Psoas muscle (tissue), 8 donors: ENCODE measurements at places on chromosomes 7 and 10. TPM values are rescaled to one million over a fixed set of nuclear protein-coding genes. Genes with fewer than 3 reads are reported as not detected.

The ADRA2A gene
- total RNA-seq: 0.48 TPM

The CFAP70 gene
- 0.47 TPM for total RNA-seq

The CAMK1D gene
- 1.8 TPM for total RNA-seq

The FAM131B gene
- 1.0 TPM for total RNA-seq

GRCh38 chr10:114044247-114045135, 825 bp downstream of the ADRB1 start:
- DNase-seq: no peak

DNA sequence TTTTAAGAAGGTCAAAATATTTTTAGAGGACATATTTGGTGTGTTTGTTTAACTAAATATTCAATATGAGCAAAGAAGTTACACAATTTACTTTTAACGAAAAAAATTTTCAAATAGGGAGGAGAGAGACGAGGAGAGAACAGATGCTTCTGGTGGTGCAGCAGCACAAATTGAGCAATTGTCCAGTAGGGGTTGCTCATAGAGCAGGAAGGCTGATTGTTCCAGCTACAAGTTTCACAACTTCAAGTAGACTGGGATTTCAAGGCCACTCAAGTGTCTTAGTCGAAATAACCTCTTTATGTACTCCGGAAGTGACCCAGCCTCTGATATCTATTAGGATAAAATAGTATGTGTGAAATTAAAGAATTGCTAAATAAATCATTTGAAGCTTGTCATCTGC, 197.9 kb downstream of the HDAC9 start:
- no peak for DNase-seq

The GNG11 gene
- total RNA-seq: 9.9 TPM

The FAM180A gene
- total RNA-seq: not detected

- no peak for DNase-seq
These were observed 185.6 kb downstream of the PLXNA4 start for GRCh38 chr7:132390705-132391104.

- DNase-seq: no peak
These were observed 13.8 kb downstream of the PTTG1IP2 start for GRCh38 chr7:90483251-90483650.

The OPN4 gene
- total RNA-seq: 0.49 TPM

- no peak for DNase-seq
These were observed 197.6 kb upstream of the INHBA start for GRCh38 chr7:41900532-41900931.

- DNase-seq: no peak
These were observed 14.3 kb downstream of the ADAM22 start for GRCh38 chr7:87948371-87948770.

- no peak for DNase-seq
These were observed 151.2 kb upstream of the TNRC18 start for GRCh38 chr7:5574770-5575269.

GRCh38 chr7:7044806-7045205, 137.5 kb upstream of the C1GALT1 start:
- no peak for DNase-seq

DNA sequence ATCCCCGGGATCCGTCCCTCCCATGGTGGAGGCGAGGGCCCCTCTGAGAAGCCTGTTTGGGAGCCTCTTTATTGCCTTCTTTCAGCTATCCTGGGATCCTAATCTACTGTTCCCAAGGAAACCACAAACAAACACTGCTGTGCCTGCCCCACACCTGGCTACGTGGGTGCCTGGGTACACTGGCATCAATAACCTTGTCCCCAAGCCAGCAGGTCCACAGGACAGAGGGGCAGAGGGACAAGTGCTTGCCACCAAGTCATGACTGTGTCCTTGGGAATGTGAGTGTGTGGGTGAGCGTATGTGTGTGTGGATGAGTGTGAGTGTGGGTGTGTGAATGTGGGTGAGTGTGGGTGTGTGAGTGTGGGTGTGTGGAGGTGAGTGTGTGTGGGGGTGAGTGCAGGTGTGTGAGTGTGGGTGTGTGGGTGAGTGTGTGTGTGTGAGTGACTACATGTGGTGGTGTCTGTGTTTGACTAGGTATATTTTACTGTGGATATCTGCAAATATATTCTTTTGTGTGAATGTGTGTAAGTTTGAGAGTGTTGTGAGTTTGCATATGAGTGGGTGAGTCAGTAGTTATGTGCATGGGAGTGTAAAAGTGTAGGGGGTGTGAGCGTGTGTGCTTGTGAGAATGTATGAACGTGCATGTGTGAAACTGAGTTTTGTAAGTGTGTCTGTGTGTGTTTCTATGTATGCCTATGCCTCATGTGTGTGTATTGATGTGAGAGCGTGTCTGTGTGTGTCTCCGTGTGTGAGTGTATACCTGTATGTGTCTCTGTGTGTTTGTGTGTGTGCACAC, 96.1 kb downstream of the TNS3 start:
- no peak for DNase-seq

GRCh38 chr10:2392145-2392812, 655.0 kb upstream of the ADARB2 start:
- no peak for DNase-seq
